GM13977 (cell line): ENCODE measurements at places on chromosomes 7 and 10.

DNA sequence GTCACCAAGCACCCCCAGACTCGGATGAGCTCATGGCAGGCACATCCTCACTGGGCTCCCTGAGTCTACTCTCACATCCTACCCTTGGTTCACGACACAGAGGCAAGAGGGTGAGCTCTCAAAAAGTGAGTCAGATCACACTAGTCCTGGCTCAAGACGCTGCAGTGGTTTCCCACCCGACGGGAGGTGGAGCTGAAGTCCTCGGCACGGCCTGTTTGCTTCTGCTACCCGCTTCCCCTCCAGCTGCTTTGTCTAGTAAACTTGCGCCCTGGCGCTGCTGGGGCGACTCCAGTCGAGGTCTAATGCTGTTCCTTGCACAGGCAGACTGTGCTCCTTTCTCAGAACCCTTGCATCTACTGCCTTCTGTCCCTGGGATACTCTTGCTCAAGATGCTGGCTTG, 13.5 kb upstream of the SFMBT2 start:
- DNase-seq = no peak

DNA sequence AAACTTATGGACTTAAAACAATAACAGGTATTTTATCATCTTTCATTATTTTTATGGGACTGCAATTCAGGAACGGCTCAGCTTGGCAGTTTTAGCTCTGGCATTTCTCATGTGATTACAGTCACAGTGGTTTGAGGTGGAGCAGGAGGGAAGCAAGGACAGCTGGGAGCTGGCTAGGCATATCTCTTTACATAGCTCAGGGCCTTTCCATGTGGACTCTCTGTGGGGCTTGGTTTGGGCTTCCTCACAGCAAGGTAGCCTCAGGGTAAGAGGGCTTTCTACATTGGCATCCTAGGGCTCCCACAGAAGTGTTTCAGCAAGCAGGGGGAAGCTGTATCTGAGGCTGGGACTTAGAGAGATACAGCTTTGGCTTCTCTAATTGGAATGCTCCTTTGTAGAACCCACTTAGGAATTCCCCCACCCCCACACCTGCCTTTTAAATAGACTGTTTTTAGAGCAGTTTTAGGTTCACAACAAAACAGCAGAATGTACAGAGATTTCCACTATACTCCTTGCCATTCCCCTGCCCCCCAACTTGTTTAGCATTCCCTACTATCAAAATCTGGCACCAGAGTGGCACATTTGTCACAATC, 26.6 kb upstream of the SDHAF3 start:
- no peak for DNase-seq

DNA sequence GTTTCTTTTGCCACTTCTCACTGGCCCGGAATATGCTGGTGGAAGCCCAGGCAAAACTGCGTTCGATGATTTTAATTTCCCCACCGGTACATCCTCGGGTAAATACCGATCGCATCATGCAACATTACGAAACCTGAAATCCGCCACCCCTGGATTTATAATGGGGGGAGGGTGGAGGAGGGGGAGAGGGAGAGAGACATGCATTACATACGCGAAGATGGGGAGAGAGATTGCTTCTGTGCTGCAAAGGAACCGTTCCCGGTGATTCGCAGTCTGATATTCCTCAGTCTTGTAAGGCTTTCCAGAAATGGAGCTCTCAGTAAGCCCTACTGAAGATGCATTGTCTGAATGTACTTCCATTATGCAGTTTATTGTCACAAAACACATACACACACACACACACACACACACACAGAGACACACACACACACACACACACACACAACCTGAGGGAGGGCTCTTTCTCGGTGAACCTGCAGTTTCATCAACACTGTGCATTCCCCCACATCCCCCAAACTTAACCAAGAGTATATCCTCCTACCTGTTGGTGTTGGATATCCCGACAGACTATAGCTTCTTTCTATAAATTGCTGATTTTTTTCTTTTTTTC, 741 bp downstream of the GPR85 start:
- DNase-seq = no peak

DNA sequence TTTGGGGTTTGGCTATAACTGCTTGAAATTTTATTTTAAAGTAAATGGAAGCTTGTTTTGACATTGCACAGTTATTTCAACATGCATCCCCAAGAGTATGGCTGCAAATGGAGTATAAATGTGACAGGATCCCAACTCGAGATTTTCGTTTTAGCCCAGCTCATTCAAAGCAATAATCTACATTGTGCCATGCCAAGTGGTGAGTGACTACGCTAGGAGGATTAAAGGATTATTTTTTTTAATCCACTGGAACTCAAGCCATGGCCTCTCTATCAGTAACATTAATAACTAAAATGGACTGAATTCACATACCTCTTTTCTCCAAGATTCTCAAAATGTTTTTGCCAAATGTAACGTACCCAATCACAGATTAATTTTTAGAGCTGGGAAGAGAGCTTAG, 60.6 kb upstream of the AUTS2 start:
- no peak for DNase-seq

DNA sequence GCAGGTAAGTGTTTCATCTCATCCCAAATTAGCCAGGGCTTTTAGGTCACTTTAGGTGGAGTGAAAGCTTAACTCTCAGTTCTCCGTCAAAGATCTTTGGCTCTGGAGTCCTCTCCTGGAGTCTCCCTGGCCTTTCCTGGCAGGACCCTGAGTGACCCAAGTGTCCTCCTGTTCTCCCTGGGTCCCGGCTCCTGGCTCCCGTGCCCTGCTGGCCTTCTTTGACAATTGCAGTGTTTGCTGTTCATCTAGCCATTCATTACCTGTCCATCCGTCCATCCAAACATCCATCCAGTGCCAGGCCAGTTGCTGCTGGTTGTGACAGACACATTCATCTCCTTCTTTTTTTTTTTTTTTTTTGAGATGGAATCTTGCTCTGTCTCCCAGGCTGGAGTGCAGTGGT, 6.2 kb upstream of the TPST1 start:
- no peak for DNase-seq
